ENCODE measurements at places on chromosomes 7 and 10. TPM values are rescaled to one million over a fixed set of nuclear protein-coding genes. Genes with fewer than 3 reads are reported as not detected.

The HMX2 gene
- total RNA-seq: not detected

The OR2A1 gene
- total RNA-seq: not detected

The CALML5 gene
- total RNA-seq: not detected

The SPOCK2 gene
- total RNA-seq: 541 TPM

DNA sequence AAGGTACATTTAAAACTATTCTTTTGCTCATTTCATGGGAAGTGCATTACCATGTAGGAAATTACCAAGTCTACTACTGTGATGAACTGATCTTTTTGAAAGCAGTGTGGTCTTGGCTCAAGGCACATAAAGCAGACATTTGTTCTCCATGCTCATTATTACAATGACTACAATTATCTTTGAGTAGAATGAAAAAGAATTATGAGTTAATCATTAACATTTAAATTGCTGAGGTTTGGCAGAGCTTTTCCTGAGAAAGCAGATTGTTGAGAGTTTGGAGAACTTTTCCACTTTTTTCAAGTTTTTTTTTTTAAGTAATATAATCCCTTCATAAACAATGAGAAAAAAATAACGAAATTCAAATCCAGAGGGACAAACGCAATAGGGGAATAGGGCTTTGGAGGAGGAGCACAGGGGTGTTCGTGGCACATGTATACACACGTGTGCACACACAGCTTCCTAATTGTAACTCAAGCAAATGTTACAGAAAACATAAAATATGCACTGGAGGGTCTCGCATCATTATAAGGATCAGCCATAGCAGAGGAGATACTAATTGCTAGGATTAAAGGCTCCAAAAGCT, 8.9 kb upstream of the CUBN start:
- no peak overlapping the region for H3K27ac ChIP-seq
- H3K4me1 ChIP-seq: peaks cover 5% of the 10 kb centered on the region
- no peaks in the 10 kb centered on the region for H3K27me3 ChIP-seq
- no peak for DNase-seq
- no peaks in the 10 kb centered on the region for H3K36me3 ChIP-seq
- H3K4me3 ChIP-seq: no peak overlapping the region

DNA sequence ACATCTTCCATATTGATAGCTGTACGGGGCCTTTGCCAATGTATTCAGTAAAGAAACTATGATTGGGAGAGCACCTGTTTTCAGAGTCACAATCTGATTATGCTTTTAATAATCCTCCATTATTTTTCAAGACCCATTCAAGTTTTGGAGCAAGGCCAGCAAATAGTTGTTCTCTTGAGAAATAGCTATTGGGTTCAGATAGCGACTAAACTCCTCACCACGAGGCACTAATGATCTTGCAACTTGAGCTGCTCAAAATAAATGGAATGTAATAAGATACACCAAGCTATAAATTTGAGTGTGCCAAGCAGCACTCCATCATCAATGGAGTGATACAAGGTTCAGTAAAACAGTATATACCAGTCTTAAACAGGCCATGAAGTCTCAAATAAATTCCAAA, 7.4 kb upstream of the MALRD1 start:
- no peak overlapping the region for H3K27ac ChIP-seq
- no peaks in the 10 kb centered on the region for H3K27me3 ChIP-seq
- no peaks in the 10 kb centered on the region for H3K36me3 ChIP-seq

DNA sequence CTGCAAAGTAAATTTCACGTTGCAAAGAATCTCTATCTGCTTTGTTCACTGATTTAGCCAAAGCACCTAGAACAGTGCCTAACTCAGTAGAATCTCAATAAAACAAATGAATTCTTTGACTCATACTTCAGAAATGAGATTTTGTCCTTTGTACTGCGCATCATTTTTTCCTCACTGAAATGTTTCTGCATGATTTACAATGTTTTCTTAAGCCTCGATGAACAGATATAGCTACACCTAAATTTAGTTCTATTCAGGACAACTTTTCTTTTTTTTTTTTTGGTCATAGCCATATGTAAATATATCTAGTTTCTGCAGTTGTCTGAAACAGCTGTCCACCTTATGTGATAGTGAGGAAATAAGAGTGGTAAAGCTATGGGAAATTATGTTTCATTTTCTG, 15.3 kb downstream of the GNAT3 start:
- no peak for DNase-seq
- H3K4me3 ChIP-seq: no peak overlapping the region
- H3K4me1 ChIP-seq: no peaks in the 10 kb centered on the region
- no peaks in the 10 kb centered on the region for H3K27me3 ChIP-seq
- no peak overlapping the region for H3K27ac ChIP-seq

DNA sequence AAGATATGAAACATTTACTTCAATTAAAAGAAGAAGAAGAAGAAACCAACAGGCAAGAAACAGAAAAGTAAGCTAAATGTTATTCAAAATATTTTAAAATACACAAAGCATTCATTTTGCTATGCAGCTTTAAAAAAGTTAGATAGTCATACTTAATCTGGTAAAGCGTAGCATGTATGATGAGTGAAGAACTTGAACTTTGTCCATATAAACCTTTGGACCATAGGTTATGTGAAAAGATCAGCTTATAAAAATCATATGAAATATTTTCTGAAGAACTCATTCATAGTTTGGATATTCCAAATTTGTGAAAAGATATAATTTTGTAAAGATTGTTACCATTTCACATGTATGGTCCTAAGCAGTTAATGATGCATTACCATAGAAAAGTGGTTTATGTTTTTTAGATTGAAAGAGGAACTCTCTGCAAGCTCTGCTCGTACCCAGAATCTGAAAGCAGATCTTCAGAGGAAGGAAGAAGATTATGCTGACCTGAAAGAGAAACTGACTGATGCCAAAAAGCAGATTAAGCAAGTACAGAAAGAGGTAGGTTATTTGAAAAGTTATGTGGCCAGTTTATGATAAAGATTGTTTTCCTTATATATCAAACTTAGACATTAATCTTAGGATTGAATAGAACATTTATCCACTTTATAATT, 37.3 kb downstream of the KIF20B start:
- no peak overlapping the region for H3K4me3 ChIP-seq
- no peaks in the 10 kb centered on the region for H3K27me3 ChIP-seq
- DNase-seq: no peak
- H3K36me3 ChIP-seq: no peaks in the 10 kb centered on the region
- H3K27ac ChIP-seq: no peak overlapping the region

- H3K4me1 ChIP-seq: no peaks in the 10 kb centered on the region
- no peak for DNase-seq
- H3K36me3 ChIP-seq: no peaks in the 10 kb centered on the region
- no peak overlapping the region for H3K4me3 ChIP-seq
- H3K27me3 ChIP-seq: no peaks in the 10 kb centered on the region
Measured at GRCh38 chr10:126185676-126186447, 202.4 kb downstream of the ADAM12 start.

DNA sequence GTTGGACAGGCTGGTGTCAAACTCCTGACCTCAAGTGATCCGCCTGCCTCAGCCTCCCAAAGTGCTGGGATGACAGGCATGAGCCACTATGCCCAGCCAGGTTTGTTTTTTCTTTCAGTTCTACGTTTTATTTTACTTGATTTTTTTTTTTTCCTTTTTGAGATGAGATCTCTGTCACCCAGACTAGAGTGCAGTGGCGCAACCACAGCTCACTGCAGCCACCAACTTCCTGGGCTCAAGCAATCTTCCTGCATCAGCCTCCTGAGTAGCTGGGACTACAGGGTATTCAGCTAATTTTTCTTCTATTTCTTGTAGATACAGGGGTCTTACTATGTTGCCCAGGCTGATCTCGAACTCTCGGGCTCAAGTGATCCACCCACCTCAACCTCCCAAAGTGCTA, 24.3 kb downstream of the GDI2 start:
- H3K27ac ChIP-seq: peak overlapping the region; percentile 52
- H3K27me3 ChIP-seq: no peaks in the 10 kb centered on the region
- peak; percentile 7 for DNase-seq
- H3K4me3 ChIP-seq: no peak overlapping the region

DNA sequence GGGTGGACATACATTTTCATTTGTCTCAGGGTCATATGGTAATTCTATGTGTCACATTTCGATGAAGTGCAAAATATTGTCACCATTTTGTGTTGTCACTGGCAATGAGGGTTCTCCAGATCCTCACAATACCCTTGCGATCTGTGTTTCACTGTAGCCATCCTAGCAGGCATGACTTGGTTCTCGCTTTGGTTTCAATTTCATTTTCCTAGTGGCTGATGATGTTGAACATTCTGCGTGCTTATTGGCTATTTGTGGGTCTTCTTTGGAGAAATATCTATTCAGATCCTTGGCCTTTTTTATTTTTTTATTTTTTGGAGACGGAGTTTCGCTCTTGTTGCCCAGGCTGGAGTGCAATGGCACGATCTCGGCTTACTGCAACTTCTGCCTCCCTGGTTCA, 24.8 kb upstream of the MNX1 start:
- no peak overlapping the region for H3K4me3 ChIP-seq
- DNase-seq: no peak
- no peaks in the 10 kb centered on the region for H3K27me3 ChIP-seq
- H3K27ac ChIP-seq: no peak overlapping the region
- no peaks in the 10 kb centered on the region for H3K36me3 ChIP-seq

- no peaks in the 10 kb centered on the region for H3K4me1 ChIP-seq
- H3K36me3 ChIP-seq: no peaks in the 10 kb centered on the region
Measured at GRCh38 chr7:117871778-117872538, 1.3 kb downstream of the CTTNBP2 start.

GRCh38 chr10:74000892-74001669, 3.2 kb downstream of the VCL start:
- H3K27me3 ChIP-seq: no peaks in the 10 kb centered on the region
- DNase-seq: no peak
- H3K36me3 ChIP-seq: peaks cover 5% of the 10 kb centered on the region
- no peak overlapping the region for H3K4me3 ChIP-seq
- H3K27ac ChIP-seq: no peak overlapping the region

- DNase-seq: no peak
- no peaks in the 10 kb centered on the region for H3K27me3 ChIP-seq
- H3K27ac ChIP-seq: no peak overlapping the region
- H3K36me3 ChIP-seq: no peaks in the 10 kb centered on the region
Measured at GRCh38 chr7:47190462-47190861, 391.4 kb downstream of the TNS3 start.

GRCh38 chr7:142300689-142301088, 42.8 kb upstream of the PRSS58 start:
- no peak overlapping the region for H3K4me3 ChIP-seq
- DNase-seq: no peak
- no peaks in the 10 kb centered on the region for H3K36me3 ChIP-seq
- H3K27me3 ChIP-seq: no peaks in the 10 kb centered on the region

GRCh38 chr10:72079356-72079755, 9.0 kb downstream of the SPOCK2 start:
- no peak for DNase-seq
- peak overlapping the region; percentile 21 for H3K4me3 ChIP-seq

DNA sequence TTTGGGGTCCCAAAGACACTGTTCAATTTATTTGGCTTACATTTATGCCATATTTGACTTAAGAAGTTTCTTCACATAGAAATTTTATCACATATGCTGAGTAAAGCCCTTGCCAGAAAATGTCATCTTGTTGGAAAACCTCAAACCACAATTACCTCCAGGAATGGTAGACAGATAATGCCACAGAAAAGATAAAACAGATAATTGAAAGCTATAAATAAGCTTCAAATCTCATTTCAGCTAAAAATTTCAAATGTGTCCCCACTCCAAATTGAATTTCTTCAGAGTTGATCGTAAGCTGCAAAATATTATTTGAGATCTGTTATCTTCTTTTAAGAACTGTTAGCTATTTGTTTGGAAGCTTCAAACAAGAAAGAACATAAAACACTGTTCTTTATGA, 176.4 kb upstream of the PTN start:
- no peak overlapping the region for H3K4me3 ChIP-seq
- no peaks in the 10 kb centered on the region for H3K4me1 ChIP-seq
- no peak overlapping the region for H3K27ac ChIP-seq
- DNase-seq: no peak

GRCh38 chr7:118040562-118040961, 143.4 kb upstream of the LSM8 start:
- no peak overlapping the region for H3K4me3 ChIP-seq
- H3K4me1 ChIP-seq: no peaks in the 10 kb centered on the region
- H3K27me3 ChIP-seq: no peaks in the 10 kb centered on the region
- no peak overlapping the region for H3K27ac ChIP-seq
- H3K36me3 ChIP-seq: no peaks in the 10 kb centered on the region

GRCh38 chr10:48898426-48898825, 41.2 kb downstream of the LRRC18 start:
- H3K4me1 ChIP-seq: no peaks in the 10 kb centered on the region
- no peak overlapping the region for H3K4me3 ChIP-seq
- no peak for DNase-seq
- H3K36me3 ChIP-seq: no peaks in the 10 kb centered on the region
- no peak overlapping the region for H3K27ac ChIP-seq

GRCh38 chr7:151674161-151674920, 154.6 kb upstream of the RHEB start:
- no peak overlapping the region for H3K4me3 ChIP-seq
- H3K4me1 ChIP-seq: peaks cover 5% of the 10 kb centered on the region
- H3K27ac ChIP-seq: no peak overlapping the region
- DNase-seq: no peak

Measured in naive thymus-derived CD4-positive, alpha-beta T cell (primary cell).